ENCODE measurements at places on chromosomes 16 and 17. TPM values are rescaled to one million over a fixed set of nuclear protein-coding genes. Genes with fewer than 3 reads are reported as not detected.

The MT1G gene
- total RNA-seq: 24.5 TPM

The GCGR gene
- not detected for total RNA-seq

The SOST gene
- not detected for total RNA-seq

The PRCD gene
- not detected for total RNA-seq

The KRT31 gene
- total RNA-seq: not detected

DNA sequence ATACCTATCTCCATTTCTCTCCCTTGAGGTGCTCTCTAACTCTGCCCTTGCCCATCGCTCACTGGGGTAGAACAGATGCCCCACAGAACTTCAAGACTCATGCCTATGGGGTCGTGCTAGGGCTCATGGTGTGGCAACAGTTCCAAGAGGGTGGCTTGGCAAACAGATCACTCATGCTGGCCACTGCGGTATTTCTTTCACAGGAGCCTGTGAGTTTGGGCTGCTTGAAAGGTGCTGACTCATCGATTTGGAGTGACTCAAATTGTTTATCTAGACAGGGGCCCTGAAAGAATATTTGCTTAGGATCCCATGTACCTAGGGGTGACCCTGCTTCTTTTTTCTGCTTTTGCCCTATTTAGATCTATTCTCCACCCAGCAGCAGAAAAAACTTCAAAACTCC, 69.9 kb downstream of the IRX5 start:
- no peak for DNase-seq

- DNase-seq: no peak
Observed at GRCh38 chr16:89373355-89374110, 116.8 kb downstream of the ANKRD11 start.

DNA sequence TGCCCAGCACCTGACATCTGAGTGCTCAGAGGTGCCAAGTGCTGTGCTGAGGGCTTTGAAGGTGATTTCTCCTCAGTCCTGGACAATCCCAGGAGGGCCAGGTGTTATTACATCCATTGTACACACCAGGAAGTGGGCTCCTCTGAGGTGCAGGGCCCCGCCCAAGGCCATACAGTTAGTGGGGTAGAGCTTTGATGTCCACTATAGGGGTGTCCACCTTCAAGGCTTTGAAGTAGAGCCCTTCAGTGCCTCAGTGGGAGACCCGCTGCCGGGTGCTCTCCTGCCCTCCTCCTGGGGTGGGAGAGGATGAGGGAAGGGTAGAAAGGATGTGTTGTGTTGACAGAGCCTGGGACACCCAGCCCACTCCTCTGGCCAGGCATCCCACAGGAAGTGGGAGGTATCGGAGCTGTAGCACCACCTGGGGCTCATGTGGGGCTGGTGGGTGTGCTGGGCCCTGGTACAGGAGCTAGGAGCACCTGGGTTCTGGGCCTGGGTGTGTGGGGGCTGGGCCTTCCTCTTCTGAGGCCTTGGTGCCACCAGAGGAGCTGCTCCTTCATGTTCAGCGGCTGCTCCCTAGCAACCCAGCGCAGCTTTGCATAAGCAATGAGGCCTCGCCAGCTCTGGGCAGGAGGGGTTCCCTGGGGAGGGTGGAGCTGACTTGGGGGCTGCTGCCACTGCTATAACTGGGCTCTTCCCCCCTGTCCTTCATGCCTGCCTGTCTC, 7.4 kb downstream of the LASP1 start:
- DNase-seq: no peak

DNA sequence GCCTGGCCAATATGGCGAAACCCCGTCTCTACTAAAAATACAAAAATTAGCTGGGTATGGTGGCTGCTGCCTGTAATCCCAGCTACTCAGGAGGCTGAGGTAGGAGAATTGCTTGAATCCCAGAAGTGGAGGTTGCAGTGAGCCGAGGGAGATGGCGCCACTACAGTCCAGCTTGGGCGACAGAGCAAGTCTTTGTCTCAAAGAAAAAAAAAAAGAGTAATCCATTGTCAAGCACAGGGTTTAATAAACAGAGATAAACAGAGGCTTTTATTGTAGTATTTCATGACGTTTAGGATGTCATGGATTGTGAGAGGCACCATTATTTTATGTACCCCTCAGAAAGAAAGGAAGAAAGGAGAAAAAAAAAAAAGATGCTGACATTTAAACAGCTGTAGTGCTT, 75.2 kb upstream of the RNU2-1 start:
- peak; percentile 4 for DNase-seq

GRCh38 chr17:16889088-16889465, 82.8 kb downstream of the TNFRSF13B start:
- DNase-seq: no peak

- no peak for DNase-seq
Observed at GRCh38 chr17:31580706-31581490, 189.4 kb downstream of the RAB11FIP4 start.

DNA sequence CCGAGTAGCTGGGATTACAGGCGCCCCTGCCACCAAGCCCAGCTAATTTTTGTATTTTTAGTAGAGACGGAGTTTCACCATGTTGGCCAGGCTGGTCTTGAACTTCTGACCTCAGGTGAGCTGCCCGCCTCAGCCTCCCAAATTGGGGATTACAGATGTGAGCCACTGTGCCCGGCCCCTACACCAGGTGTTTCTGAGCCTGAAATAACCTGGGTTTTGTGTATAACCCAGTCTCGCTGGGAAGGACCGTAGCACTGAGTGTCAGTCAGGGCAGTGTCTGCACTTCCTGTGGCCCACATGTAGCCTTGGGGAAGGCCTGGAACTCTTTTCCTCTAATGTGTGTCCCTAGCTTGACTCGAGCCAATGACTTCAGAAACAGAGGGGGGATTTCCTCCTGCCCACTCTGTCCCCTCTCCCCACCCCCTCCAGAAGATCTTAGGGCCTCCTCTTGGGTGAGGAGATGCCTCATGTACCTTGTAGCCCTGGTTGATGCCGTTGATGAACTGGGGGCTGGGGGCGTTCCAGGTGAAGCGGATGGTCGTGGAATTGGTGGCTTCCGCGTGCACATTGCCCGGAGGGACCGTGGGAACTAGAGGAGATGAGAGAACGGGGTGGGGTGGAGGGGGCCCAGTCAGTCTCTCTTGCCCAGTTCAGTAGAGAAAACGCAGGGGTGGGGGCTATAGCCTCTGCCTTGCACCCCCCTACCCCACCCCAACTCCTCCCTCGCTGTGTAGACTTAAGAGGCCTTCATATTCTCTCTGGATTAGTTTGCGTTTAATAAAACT, 102.6 kb upstream of the CDC42EP4 start:
- DNase-seq: no peak

Data from activated T-helper 2 cell treated with anti-CD3 and anti-CD28 coated beads, Interferon-gamma antibody, Interleukin-2, Interleukin-4, amounts not matched to agents 10 μg/mL and 5 μg/mL and 100 μg/mL, durations not matched to agents 14 hours and 24 hours and 36 hours (primary cell).